Stimulated activated CD4-positive, alpha-beta T cell treated with anti-CD3 and anti-CD28 coated beads, Interleukin-1b, Interleukin-23, amount 100 ng/mL, for 1 hour (primary cell): ENCODE measurements at places on chromosomes 7 and 10.

GRCh38 chr10:26380815-26381214, 57.3 kb upstream of the APBB1IP start:
- no peak for DNase-seq

DNA sequence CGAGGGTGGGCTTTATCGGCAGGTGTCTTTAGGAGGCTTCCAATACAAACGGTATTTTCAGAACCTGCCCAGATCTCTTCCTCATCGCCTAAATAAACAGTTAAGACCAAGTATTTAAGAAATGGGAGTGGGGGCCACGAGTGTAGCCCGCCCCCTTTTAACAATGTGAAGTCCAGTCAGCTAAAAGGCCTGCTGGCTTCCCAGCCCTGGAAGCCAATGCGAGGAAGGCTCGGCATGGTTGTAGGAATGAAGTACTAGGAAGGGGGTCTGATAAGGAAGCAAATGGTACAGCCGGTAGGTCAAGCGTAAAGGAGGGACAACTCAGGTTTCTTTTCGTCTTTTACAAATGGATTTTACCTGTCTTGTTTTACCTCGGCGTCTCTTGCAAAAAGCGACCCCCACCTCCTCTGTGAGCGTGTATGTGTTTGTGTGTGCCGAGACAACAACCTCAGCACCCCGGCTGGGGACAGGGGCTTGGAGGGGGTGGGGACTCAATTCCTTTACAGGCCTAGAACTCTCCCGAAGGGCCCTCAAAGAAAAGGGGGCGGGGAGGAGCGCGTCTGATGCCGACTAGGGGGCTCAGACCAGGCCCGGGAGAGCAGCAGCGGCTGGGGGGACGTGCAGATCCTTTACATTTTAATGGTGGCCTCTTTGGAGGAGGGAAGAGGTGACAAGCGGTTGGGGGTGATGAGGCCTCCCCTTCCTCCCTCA, 147.6 kb downstream of the GPR85 start:
- DNase-seq, result no peak

GRCh38 chr10:43078986-43079273, 2.1 kb downstream of the RET start:
- no peak for DNase-seq

GRCh38 chr7:37531225-37531624, 82.6 kb upstream of the ELMO1 start:
- no peak for DNase-seq

GRCh38 chr10:42753507-42754154, 29.0 kb upstream of the BMS1 start:
- DNase-seq, result no peak

DNA sequence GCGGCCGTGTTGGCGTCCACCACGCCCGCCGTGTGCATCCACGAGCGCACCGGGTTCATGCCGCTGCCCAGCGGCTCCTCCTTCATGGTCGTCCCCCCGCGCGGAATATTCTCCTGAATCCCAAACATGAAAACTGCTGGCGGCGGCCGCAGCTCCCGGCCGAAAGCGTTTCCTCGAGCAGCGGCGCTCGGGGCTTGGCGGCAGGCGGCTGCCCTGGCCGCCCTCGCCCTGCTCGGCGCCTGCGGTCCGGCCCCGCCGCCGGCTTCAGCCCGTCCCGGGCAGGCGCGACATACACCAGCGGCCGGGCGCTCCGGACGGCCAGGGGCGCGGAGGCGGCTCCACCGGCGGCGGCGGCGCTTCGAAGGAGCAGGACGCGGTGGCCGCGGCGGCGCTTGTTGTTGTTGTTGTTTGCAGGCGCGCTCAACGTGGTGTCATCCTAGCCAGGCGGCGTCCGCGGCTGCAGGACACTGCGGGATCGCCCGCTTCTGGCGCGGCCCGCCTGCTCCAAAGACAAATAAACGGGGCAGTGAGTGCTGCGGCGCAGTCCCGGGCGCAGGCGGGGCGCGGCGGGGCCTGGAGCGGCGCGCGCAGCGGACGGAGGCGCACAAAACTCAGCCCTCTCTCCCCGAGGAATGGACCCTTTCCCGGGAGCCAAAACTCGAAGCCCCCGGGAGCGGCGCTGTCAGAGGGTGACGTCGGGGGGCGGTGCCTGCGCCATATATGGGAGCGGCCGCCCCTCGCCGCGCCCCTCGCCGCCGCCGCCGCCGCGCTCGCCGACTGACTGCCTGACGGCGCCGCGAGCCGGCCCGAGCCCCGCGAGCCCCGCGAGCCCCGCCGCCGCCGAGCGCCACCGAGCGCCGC, at the start of gene EBF3:
Gene EBF3 (minus strand): TSS at position 634 of the 861 bp plus-strand sequence. CDS start 506 bp downstream, at position 128.
- no peak for DNase-seq

DNA sequence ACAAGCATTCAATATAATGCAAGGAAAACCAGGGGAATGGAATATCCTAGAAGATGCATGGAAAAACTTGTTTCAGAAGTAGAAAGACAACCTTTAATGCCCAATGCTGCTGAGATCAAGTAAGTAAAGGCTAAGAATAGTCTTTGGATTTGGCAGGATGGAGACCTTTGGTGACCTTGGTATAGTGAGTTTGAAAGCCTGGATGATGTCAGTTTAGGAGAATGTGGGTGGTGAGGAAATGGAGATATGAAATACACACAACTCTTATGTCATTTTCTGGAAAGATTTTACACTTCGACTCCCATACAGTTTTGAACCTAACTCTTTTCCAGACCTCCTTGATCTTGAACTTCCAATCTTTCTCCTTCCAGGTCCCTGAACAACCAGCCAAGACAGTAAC, 185.7 kb downstream of the TFEC start:
- no peak for DNase-seq

- peak; percentile 9 for DNase-seq
Observed at GRCh38 chr7:142557971-142558582, 191.2 kb upstream of the PRSS1 start.

- DNase-seq, result no peak
Observed at GRCh38 chr10:81348003-81348402, 527.0 kb upstream of the NRG3 start.

DNA sequence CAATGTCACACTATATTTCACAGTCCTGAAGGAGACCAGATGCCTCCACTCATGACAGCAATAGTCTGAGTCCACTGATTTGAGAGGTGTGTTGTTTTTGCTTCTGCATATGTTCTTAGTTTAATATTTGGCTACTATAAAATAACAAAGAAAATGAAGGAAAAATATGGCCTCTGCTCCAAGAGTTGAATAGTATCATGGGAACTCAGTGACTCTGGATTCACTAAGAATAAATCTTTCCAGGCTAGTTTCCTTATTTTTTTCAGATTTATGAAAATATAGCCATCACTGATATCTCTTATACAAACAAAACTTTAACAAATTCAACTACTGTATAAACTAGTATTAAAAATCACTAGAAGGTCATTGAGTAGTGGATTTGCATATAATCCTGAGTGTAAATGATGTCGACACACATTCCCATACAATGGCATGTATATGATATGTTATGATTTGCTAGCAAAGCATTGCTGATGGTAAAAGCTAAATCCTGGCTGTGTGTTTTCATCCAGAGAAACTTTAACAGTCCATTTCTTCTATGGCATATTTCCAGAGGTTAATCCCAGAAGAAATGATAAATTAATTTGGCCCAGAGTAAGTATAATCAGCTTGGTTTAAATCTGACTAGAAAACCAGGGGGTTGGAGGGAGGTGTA, 66.0 kb upstream of the VIPR2 start:
- no peak for DNase-seq

DNA sequence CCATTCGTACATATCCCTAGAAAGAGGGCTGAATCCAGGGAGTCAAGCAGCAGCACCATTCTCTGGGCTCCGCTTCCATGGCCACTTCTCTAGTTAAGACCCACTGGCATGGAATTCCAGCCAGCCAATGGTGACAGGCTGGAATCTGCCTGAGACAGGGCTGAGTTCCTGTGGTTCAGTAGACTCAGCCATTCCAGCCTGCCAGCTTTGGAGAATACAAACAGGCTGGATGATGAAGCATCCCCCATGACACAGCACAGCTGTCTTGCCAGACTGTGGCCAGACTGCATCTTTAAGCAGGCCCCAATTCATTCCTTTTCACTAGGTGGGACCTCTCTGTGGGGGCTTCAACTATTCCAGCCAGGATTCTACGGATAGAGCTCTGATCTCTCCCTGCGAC, 329.6 kb downstream of the XPNPEP1 start:
- no peak for DNase-seq

- DNase-seq, result no peak
Observed at GRCh38 chr7:4245866-4246470, 436.1 kb upstream of the FOXK1 start.

DNA sequence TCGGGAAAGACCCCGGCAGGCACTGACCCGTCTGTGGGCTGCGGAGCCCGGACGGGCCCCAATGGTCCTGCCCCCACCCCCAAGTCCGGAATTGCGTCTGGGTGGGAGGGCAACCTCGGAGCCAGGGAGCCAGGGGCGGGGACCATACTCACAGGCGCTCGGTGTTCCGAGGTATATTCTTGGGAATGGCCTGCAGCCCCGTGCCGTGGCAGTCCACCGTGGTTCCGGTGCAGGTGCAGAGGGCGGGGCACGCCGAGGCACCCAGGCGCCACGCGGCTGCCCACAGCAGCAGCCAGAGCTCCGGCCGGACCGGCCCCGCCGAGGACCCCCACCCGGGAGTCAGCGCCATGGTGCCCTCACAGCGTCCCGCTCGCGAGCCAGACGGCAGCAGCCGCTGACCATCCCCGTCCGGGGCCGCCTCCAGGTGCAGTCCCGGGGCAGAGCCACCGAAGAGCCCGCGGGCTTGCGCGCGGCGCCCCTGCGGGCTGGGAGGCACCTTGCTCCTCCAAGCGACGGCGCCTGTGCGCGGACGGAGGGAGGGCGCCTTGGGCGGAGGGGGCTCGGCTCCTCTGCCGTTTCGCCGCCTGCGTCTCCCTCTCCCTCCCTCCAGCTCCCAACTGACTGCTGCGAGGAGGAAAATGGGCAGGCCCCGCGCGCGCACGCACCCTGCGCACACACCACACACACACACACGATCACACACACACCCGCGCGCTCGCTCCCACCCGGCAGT, at the start of gene SLIT1:
Gene SLIT1 (minus strand): TSS at position 634 of the 733 bp plus-strand sequence. CDS start 285 bp downstream, at position 349.
- DNase-seq, result no peak

DNA sequence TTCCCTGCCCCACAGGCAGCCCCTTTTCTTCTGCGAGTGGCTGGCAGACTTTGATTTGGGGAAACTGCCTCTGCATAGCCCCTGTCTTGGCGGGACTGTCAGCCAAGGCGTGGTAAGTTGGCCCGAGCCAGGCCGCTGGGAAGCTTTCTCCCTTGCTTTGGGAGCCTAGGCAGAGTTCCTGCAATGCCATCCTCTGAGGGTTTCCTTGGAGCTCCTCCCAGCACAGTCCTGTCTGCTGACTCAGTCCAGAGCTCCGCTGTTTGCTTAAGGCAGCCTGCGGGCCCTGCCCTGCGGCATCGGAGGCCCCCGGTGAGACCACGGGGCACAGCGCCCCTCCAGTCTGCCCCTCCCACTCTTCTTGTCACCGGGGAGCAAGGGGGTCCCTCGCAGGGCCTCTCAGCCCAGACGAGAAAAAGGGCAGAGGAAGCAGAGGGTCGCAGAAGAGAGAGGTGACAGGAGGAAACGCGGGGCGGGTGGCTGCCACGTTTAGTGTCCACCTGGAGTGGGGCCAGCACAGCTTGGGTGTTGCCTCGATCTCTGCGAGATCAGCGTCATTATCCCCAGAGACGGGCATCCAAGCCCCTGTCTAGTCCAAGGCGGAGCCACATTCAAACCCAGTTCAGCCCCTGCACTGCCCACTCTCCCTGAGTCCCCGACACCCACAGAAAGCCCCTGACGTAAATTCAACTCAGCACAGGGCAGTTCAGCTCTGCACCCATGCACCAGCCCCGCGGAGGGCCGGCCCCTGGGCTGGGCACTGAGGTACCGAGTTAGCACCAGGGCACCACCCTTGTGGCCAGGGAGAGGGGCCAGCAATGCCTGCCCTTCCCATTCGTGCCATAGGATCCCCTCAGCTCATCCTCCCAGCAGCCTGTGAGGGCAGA, 59.0 kb upstream of the CHST15 start:
- no peak for DNase-seq

DNA sequence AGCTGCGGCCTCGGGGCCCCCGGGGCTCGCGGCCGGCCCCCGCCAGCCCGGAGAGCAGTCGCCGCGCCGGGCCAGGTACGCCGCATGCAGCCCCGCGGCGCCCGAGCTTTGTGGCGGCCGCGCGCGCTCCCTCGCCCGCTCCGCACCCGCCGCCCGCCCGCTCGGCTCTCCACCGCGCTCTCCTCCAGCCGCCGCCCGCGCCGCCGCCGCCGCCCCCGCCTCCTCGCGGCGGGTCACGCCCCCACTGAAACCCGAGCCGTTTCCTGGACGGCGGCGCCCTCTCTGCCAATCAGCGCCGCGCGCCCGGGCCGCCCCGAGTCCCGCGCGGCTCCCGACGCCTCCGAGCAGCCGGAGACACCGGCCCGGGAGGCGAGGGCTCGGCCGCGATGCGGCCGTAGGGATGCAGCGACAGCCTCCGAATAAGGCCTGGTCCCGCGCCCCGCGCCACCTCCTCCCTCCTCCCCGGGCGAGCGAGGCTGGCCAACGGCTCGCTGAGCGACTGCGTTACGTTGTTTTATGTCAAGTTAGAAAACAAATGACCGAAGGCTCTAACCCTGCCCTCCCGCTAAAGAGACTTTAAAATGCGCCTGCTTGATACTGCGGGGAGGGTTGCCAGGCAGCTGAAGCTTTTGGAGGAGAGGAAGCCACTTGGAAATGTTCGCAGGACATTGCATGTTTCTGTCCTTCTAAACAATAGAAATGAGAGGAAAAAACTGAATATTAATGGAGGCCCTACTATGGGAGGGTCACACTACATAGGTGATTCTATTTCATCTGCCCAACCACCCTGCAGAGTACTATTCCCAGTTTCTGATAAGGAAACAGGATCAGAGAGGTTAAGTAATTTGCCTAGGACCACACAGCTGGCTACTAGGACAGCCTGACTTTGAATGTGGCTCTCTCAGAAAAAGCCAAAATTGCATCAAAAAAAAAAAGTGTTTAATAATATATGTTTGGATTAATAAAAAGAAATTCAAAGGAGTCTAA, at the start of gene FGFR2:
Gene FGFR2 (minus strand): TSS at position 182 of the 987 bp plus-strand sequence. CDS start 4,627 bp downstream, outside the sequence.
- DNase-seq, result no peak

GRCh38 chr10:30185341-30185740, 126.0 kb upstream of the JCAD start:
- DNase-seq, result no peak

DNA sequence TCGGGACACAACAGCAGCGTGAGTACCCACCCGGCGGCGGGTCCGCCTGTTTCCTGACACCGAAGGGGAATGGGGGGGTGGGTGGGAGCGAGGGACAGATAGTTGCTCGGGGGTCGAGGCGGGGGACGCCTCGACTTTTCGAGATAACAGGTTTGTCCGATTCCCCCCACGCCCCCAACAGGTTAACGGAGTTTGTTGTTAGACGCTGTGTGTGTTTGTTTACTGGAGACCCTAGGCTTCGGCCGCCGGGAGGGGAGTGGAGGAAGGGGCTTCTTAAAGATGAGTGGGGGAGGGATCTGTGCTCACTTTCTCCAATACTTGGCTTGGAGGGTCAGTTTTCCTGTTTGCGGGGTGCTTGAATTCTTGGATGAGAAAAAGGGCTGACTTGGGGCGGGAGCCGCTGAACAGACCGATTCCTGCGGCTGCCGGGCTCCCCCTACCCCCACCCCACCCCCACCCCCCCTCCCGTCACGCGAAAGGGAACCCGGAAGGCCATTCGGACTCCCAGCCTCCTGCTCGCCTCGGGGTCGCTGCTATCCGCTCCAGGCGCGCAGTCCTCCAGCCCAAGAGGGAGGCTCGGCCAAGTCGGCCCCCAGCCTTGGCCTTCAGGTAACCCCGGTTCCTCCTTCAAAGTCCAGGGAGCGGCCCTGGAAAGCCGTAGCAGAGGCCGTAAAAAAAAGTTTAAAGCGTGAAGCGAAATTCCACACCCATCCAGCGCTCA, 1.0 kb downstream of the SORCS3 start:
- no peak for DNase-seq

- DNase-seq, result no peak
Observed at GRCh38 chr7:14071045-14071444, 81.6 kb upstream of the ETV1 start.

- no peak for DNase-seq
Observed at GRCh38 chr10:49556723-49557122, 17.8 kb upstream of the ERCC6 start.
